ENCODE measurements at places on chromosomes 7 and 10.

GRCh38 chr10:123936426-123936825, 44.8 kb upstream of the CPXM2 start:
- no peak for DNase-seq

DNA sequence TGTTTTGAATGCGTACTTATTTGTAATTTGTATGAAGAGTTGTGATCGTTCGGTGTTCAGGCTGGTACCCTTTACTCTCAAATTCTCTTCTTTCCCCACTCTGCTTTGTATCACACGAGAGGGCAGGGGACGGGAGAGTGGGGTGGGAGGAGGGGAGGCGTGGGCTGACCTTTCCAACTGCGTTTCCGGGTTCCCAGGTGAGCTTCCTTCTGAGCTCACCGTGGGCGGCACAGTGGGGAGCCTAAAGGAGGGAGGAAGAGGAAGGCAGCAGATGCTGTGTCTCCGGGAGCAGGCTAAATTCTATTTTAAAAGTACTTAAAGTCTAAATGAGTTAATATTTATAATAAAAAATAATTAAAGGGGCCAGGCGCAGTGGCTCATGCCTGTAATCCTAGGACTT, 7.4 kb upstream of the XRCC2 start:
- DNase-seq: no peak

- DNase-seq: no peak
Measured at GRCh38 chr7:1561036-1561940, 5.3 kb upstream of the TMEM184A start.

- no peak for DNase-seq
Measured at GRCh38 chr10:61406242-61406641, 46.9 kb downstream of the TMEM26 start.

DNA sequence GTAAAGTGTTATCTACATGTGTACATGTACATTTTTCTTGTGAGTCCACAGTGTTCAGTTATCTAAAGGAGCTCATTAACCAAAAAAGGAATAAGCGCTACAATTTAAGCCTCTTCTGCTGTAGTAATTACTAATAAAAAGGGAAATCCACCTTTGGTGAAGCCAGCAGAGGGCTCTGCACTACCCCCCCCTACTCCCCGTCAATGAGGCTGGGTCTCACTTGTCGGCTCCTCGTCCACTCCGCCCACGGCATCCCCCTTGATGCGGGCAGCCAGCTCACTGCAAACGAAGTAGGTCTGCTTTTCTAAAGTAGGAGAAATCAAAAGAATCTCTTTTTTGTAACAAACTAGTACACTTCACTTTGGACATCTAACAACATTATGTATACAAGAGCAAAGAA, 4.7 kb upstream of the WASHC2A start:
- no peak for DNase-seq

- DNase-seq: no peak
Measured at GRCh38 chr7:14739841-14740185, 162.7 kb downstream of the DGKB start.

- DNase-seq: no peak
Measured at GRCh38 chr10:70699063-70699658, 26.9 kb downstream of the ADAMTS14 start.

DNA sequence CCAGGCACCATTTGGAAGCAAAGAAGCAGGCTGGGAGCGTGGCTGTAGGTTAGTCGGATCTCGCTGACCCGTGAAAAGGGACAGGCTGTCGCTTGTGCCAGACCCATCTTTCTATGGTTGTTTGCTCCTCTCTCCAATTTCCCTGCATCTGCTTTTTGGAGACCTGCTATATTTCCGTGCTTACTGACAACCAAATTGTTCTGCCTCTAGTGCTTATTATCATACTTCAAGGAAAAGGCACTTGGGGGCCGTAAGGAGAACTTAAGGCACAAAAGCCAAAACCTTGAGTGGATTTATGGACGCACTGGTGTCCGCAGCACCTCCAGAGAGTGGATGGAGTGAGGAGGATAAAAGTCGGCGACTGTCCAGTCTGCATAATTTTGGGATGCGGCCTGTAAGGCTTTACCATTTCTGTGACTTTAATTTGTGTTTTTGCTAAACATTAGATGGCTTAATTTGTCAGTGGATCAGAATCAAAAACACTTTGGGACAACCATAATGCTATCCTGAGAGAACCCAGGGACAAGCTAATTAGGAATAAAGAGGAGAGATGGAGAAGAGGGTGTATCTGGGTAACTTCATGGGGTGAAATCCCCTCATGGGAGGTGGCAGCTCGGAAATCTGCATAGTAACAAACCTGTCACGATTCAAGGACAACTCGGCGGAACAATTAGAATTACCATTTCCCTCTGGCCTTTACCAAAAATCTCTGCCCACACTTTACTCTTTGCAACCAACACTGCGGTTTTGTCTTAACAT, 206.7 kb downstream of the HDAC9 start:
- no peak for DNase-seq

GRCh38 chr7:92898798-92899197, 62.4 kb upstream of the CDK6 start:
- DNase-seq: no peak

DNA sequence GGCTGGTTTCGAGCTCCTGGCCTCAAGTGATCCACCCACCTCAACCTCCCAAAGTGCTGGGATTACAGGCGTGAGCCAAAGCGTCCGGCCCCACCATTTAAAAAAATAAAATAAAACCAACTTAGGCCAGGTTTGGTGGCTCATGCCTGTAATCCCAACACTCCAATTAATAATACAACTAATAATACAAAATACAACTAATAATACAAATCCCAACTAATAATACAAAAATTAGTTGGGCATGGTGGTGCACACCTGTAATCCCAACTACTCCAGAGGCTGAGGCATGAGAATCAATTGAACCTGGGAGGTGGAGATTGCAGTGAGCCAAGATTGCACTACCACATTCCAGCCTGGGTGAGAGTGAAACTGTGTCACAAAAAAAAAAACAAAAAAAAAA, 27.6 kb downstream of the CEP41 start:
- DNase-seq: no peak

GRCh38 chr10:27794157-27794556, 48.5 kb upstream of the MKX start:
- no peak for DNase-seq

DNA sequence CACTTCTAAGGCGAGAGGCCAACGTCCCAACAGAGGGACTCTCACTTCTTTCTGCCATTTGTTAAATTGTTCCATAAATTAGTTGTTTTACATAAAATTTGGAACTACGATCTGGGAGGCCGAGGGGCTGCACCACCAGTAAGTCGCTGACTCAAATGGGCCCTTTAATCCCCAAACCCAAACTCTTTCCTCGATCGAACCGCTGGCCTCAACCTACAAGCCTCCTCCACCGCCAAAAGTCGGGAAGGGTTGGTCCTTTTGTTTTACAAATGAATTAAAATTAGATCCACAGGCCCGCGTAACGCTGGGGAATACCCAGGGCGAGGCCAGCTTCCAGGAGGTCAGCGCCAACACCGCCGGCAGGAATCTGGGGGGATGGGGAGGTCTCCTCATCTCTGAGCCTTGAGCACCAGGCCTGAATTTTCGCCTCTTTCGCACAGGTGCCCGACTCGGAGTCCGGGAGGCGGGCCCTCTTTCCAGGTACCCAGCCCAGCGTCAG, 1.2 kb upstream of the FOXI2 start:
- DNase-seq: no peak

DNA sequence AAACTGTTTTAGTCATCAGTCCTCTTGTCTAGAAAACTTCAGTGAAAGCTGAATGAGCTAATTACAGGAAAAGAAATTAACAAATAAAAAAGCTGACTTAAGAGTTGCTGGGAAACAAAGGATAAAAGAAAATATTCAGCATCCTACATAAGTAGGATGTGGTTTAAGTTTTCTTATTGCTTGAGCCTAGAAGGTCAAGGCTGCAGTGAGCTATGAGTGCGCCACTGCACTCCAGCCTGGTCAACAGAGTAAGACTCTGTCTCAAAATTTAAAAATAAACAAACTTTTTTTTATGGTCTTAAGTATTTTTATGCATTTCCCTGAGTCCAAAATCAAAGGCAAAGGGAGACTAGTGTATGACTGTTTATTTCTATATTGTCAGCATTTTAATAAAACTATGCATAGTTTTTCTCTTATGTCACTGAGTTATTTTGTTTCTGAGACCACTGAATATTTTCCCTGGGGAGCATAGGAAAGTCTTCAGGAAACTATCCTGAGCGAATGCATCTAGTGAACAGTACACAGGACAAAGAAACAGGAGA, 40.0 kb upstream of the LRRN3 start:
- no peak for DNase-seq

DNA sequence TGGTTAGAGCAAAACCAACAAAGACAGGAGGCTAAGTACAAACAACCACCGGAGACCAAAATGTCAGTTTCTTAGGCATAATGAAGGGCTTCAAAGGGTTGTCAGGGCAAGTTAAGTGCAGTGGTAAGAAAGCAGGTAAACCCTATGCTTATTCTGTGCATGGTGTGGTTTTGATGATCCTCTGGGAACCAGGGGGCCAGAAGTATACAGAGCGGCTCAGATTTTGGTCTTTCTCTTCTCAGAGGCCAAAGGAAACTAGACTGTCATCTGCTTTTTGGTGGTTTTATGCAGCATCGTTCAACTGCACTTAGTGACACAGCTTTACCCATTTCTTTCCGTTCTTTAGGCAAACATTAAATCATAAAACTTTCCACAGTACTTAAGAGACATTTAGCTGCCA, 332.7 kb upstream of the CELF2 start:
- DNase-seq: no peak

GRCh38 chr10:132242103-132242840, 55.5 kb downstream of the DPYSL4 start:
- no peak for DNase-seq

GRCh38 chr7:98887038-98887437, 8.7 kb downstream of the TRRAP start:
- no peak for DNase-seq

- no peak for DNase-seq
Measured at GRCh38 chr10:1410032-1410431, 327.3 kb downstream of the ADARB2 start.

DNA sequence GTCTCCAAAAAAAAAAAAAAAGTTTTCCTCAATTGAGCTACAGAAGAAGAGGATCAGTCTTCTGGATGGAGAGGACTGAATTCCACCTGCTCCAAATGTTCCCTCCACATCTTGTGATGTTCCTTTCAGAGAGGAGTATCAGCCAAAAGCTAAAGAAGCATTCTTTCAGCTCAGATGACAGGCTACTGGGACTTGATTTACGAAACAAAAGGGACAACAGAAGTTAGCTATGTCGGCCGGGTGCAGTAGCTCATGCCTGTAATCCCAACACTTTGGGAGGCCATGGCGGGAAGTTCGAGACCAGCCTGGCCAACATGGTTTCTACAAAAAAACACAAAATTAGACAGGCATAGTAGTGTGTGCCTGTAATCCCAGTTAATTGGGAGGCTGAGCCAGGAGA, 7.4 kb downstream of the DAGLB start:
- no peak for DNase-seq

DNA sequence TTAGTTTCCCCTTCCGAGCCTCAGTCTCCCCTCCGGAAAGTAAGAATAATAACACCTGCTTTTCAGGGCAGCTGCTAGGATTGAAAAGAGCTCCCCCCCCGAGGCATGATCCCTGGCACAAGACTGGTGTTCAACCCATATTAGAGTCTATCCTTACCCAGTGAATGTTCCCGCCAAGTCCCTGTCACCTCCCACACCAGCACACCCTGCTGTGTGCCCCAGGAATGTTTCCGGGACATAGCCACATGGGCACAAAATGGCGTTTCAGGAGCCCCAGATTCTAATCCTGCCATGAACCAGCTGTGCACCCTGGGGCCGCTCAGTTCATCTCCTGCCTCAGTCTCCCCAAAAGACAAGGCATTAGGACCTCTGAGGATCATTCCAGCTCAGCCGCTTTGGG, 563 bp downstream of the MUC17 start:
- no peak for DNase-seq

DNA sequence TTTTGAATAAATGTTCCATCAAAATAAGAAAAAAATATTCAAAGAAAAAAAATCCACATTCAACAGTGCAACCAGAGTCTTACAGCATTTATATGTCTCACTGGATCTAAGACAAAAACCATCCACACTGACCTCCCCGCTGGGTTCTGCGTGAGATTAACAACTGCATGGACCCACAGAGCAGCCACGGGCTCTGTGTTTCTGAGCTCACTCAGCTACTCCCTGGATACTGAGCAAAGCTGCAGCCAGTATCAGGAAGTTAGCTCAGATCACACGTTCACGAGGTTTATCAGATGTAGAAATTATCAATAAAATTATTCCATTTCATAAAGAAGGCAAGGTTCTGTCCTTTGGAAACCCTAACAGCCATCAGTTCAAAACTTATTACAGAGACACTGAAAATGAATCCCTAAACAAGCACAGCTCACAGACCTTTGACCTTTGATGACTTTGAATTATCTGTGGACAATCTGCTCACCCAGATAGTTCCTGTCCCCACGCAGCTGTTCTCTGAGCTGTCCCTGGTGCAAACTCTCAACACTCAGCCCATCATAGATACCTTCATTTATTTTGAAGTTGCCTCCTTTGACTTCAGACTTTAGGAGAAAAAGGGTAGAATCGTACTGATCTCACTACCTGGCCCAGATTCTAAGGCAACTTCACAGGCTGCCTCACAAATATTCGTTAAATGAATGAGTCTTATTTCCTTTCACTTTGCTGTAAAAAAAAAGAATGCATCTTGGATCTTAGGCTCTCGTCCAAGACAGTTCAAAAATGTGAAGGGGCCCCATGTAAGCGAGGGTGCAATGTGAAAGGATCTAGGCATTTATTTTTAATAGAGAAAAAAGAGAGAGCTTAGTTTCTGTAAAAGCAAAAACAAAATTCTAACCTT, 67.7 kb upstream of the SVIL start:
- DNase-seq: no peak

DNA sequence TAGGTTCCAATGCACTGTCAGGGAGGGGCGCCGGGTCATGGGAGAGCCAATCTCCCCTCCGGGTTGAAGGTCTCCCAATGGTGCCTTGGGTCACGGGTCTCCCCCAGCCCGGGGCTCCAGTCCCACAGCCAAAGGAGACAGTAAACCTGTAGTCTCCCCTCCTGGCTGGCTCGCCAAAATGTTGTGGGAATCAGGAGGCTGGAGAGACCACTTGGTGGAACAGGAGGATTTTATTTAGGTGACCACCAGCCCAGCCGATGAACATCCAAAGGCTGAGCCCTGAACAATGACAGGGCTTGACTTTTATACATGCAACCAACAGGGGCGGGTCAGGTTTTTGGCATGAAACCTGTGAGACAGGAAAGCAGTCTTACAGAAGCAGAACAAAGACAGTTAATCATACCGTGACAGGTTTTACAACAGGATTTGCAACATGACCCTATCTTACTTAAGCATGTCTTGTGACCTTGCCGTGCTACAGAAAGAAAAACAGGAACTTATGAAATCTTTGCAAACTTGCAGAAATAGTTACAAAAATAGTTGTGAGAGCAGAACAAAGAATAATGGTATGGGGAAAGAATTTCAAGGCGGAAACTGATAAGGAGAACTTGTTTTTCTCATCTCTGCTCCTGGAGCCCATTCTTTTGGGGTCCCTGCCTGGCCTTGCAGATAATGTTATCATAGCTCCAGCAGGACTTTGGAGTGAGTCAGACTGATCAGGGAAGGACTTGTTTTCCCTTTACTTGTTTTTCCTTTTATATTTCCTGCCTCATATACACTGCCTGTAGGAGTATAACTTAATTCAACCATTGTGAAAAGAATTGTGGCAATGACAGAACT, 7.1 kb downstream of the ERV3-1 start:
- DNase-seq: no peak

Measured in stimulated activated CD4-positive, alpha-beta T cell treated with anti-CD3 and anti-CD28 coated beads, Interleukin-12 subunit alpha, Interleukin-12 subunit beta, amount 100 ng/mL, for 4 hours (primary cell).